ENCODE measurements at places on chromosomes 3 and 15.

DNA sequence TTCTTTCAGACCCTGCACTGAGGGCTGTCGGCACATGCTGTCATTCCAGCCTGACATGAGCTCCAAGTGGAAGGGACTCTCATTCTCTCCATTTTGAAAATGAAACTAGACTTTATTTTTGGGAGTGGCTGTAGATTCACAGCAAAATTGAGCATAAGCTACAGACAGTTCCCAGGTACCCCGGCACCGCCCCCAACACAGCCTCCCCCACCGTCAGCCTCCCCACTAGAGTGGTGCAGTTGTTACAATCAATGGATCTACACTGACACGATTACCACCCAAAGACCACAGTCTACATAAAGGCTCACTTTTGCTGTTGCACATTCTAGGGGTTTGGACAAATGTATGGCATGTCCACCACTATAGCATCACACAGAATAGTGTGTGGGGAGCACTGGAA lies 29.5 kb upstream of the FGD5 start:
- DNase-seq: no peak

DNA sequence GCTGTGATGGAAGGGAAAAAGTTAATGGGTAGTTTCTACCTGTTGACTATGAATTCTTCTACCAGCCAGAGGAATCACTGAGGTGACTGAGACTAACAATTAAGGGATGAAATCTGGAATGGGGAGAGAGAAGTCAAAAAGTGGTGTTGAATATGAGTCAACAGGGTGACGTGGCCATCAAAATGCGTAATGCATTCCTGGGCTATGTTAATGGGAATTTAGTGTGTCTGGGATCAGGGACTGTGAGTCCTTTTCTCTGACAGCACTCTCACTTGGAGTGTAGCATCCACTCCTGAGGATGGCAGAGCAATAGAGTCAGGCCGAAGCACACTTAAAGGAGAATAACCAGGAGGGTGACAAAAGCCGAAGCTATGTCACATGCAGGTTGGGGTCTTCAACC lies 60.4 kb downstream of the MESD start:
- no peak for DNase-seq

GRCh38 chr3:81270603-81271379 lies 490.7 kb downstream of the GBE1 start:
- DNase-seq: no peak

DNA sequence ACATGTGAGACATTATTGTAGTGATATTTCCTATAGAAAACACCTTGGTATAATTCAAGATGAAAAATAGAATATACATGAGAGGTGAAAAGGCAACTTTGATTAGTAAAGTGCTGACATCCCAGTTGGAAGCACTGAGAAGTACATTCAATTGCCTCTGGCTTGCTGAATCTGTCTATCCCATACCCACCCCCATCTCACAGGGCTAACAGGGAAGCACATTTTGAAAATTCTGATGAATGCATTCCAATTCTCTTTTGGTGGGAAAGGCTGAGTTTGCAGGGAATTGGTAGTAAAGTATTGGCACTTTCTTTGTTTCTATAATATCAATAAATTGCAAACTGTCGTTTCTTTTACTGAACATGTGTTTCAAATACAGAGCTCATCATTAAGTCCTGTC lies 122.9 kb downstream of the MBNL1 start:
- DNase-seq: no peak

- DNase-seq: no peak
These were observed 194.1 kb upstream of the ZBTB20 start for GRCh38 chr3:115341208-115341607.

DNA sequence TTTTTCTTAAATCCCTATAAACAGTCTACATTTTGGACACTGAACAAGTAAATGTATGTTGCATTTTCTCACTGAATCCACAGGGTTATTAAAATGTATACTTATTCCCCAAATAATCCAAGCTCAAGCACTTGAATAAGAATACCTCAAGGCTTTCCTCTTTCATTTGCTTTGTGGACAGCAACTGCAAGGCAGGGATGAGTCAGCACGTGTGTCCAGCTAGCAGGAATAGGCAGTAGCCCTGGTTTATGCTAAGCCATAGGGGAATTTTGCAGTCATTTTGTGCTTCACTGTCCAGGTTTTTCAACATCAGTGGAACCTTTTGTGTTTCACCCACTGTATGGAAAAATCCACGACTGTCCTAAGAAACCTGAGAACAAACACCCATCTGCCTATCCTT lies 96.7 kb upstream of the KCNMB2 start:
- no peak for DNase-seq

DNA sequence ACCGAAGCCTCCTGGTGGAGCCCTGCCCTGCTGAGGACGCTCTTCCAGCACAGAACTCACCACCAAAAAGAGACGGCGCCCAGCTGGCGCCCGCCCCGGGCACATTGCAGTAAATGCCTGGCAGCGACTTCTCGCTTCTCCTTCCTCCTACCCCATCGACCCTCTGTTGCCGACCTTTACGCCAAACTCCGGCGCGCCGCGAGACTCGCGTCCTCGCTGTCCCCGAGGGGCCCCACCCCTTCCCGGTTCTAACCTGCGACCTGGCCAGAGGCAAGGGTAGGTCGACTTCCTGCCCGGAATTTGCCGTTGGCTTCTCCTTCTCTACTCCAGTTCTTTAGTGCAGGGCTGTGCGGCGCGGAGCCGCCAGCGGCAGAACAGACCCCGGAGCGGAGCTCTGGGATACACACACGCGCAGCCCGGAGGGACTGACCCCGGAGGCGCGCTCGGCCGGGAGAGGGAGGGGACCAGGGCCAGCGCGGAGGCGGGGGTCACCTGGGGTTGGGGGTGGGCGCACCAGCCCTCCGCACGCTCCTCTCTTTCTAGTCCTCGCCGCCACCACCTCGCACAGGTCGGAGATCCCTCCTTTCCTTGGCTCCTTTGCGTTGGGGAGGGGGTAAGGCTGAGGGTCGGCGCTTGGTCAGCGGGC lies 226.6 kb upstream of the AZI2 start:
- no peak for DNase-seq

DNA sequence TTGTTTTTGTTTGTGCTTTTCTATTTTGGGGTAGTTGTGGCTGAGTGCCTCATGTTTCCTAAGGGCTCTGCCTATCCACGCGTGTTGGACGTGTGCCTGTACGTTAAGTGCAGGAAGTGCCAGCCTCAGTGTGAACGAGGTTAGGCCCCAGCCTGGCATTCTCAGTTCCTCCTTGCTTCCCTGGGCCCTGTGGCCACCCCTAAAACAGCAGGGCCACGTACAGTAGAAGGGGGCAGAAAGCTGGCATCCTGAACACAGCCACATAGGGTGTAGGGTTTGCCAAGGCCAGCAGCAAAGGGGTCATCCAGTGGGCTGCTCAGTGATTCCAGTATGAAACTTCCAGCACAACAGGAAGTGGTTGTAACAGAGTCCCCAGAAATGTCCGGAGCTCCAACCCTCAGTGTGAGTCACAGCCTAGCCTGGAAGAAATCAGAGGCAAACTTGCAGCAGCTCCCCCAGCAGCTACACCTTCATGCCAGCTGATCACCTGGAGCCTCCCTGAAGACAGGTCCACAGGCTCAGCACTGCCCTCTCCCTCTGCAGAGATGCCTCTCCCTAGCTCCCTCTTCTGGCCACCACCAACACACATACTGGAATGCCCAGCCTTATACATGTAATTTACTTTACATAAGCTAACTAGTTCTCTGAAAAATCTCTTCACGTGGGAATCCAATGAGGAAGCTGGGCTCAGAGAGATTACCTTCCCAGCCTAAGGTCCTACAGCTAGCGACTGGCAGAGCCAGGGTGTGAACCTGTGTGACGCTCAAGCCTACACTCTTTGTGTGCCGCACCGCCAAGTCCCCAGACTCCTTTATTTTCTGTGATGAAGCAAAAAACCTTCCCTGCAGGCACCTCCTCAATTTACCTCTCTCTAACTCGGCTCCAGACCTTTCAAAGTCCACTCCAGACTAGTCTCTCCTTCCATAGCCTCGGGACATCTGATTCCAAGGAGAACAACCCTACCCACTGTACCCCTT lies 26.6 kb downstream of the ILDR1 start:
- no peak for DNase-seq

All from stimulated activated CD4-positive, alpha-beta T cell treated with anti-CD3 and anti-CD28 coated beads, Interleukin-12 subunit alpha, Interleukin-12 subunit beta, amount 100 ng/mL, for 24 hours (primary cell).